Colonic mucosa (tissue), 4 donors: ENCODE measurements at places on chromosomes 16 and 17. TPM values are rescaled to one million over a fixed set of nuclear protein-coding genes. Genes with fewer than 3 reads are reported as not detected.
A peak's percentile ranks its signal among the peaks of the same experiment; 100 is the strongest.

- DNase-seq, result no peak
Observed at GRCh38 chr16:48000622-48001021, 155.2 kb downstream of the ABCC12 start.

DNA sequence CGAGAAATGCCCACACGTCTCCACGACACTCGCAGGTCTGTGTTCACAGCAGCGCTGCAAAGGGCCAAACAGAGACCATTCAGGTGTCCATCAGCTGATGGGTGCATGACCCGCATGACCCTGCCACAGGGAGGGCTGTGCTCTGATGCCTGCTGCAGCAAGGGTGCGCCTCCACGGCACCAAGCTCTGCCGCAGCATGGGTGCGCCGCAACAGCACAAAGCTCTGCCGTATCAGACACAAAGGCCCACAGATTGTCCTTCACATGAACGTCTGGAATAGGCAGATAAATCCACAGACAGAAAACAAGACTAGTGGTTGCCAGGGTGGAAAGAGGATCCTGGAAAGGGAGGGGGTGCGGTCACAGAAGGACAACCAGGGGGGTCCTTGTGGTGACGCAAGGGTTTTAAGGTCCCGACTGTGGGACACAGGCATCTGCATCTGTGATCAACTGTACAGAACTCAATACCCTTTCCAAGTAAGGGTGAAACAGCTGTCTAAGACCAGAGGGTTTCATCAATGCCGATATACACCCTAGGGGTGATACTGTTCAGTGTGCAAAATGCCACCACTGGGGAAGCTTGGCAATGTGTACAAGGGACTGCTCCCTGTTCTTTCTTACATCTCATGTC is 121.0 kb downstream of the ANKRD11 start:
- no peak for DNase-seq

RUNDC3A gene
- 0.52 TPM for total RNA-seq

GRCh38 chr17:60910415-60910814 is 232.8 kb downstream of the BCAS3 start:
- DNase-seq, result no peak

DNA sequence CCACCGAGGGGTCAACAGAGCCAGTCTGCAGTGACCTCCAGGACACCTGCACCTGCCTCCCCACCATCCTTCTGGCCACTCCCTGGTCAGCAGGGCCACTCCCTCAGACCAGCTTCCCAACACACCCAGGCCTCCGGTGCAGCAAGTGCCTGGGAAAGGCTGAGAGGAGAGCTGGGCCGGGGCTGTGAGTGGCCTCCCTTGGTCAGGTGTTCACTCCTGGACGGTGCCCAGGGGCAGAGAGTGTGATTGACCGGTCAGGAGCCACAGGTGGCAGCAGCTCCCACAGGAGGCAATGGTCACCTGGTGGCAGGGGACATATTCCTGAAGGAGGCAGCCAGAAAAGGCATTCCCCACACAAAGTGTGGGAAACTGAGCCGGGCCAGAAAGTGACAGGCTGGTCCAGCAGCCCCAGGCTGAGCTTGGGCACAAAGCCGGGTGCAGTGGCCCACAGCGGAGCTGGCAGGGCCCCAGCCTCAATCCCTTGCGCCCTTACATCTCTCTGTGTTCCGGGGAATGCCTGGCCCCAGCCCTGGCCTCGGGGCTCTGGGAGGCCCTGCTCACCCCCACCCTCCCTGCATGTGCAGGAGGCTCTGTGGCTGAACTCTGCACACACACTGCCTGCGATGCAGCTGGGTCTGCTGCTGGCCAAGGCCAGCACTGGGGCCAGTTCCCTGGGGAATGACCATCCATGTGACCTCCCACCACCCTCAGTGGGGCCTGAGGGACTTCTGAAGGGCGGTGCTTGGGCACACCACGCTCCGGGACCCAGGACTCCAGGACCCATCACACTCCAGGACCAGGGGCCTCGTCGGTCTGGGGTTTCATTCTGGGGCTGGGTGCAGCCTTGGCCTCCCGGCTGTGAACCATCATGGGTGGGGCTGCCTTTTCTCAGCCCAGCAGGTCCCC is 1.2 kb upstream of the C17orf99 start:
- DNase-seq, result peak; percentile 72

PLA2G10 gene
- total RNA-seq, result 30.5 TPM

DNAI2 gene
- total RNA-seq, result not detected

DNA sequence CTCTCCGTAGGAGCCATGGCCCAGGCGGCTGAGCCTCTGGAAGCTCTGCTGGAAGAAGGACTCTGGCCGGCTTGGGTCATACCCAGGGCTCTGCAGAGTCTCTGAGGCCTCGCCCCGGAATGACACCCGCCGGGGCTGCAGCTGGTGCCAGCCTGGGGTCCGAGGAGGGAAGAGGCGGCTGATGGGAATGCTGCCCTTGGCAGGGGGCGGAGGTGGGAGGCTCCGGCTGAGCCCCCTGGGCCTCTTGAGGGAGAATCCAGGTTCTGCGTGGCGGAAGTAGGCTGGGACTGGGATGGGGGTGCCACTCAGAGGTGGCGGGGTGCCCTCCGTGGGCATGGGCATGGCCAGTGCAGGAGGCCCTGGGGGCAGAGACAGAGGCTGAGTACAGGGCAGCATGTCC is 3.6 kb downstream of the PKMYT1 start:
- DNase-seq, result no peak

GRCh38 chr17:80694992-80695912 is 150.6 kb downstream of the RPTOR start:
- no peak for DNase-seq
